Dorsolateral prefrontal cortex (tissue), 122 donors: ENCODE measurements at places on chromosomes 2 and 18. TPM values are rescaled to one million over a fixed set of nuclear protein-coding genes. Genes with fewer than 3 reads are reported as not detected.

- no peak for DNase-seq
Observed at GRCh38 chr18:79239631-79240030, 156.1 kb upstream of the NFATC1 start.

Gene LYG1
- 0.96 TPM for total RNA-seq

Gene FTCDNL1
- 16.1 TPM for total RNA-seq

Gene RPL37A
- total RNA-seq: 1,052 TPM

Gene PSME4
- 53.7 TPM for total RNA-seq

GRCh38 chr2:151021747-151022452, 239.8 kb downstream of the RBM43 start:
- DNase-seq: no peak

- no peak for DNase-seq
Observed at GRCh38 chr2:59938181-59938580, 615.3 kb downstream of the BCL11A start.

Gene CYP20A1
- total RNA-seq: 15.5 TPM

DNA sequence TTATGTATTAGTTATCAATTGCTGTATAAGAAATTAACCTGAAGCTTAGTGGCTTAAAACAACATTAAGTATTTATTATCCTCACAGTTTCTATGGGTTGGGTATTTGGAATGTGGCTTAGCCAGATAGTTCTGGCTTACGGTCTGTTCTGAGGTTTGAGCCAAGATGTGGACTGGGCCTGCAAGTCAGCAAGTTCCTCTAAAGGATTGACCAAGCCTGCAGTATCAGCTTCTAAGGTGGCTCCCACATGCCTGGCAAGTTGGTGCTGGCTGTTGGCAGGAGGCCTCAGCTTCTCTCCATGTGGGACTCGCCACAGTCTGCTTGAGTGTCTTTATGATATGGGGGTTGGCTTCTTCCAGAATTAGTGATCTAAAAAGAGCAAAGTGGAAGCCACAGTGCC, 45.0 kb upstream of the TCF4 start:
- no peak for DNase-seq

DNA sequence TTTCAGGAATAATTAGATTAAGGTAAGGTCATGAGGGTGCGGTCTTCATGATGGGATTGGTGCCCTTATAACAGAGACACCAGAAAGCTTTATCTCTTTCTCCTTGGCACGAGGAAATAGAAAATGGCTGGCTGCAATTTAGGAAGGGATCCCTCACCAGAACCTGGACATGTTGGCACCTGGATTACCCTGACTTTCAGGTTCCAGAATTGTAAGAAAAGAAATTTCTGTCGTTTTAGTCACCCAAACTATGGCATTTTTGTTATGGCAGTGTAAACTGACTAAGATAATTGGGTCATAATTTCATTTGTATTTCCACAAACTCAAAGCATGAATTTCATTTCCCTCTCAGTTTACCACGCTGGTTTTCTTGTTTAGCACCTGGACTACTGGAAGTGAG, 473.6 kb downstream of the PTH2R start:
- DNase-seq: no peak

GRCh38 chr2:224613543-224614286, 28.6 kb upstream of the CUL3 start:
- DNase-seq: no peak

DNA sequence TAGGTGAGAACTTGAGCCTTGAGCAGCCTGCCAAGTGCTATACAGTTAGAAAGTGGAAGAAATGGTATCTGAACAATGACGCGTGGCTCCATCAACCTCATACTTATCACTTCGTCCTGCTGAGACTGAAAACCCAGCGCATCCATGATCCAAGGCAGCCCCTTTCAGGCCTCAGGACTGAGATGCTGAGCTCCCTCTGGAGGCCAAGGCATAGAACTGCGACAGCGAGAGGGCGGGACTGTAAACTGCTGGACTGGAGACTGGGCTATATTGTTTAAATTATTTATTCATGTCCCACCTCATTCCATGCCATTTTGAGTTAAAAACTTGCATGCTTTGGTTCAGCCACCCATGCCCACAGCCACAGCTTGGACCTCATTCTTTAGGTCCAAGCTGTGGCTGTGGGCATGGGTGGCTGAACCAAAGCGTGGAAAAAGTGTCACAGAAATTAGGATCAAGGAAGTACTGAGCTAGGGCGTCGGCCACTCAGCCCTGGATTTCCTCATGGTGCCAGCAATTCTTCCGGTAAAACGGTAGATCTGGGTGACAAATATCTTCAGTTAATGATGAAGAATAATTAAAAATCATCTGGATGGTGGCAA, 195.5 kb downstream of the L3MBTL4 start:
- DNase-seq: no peak

DNA sequence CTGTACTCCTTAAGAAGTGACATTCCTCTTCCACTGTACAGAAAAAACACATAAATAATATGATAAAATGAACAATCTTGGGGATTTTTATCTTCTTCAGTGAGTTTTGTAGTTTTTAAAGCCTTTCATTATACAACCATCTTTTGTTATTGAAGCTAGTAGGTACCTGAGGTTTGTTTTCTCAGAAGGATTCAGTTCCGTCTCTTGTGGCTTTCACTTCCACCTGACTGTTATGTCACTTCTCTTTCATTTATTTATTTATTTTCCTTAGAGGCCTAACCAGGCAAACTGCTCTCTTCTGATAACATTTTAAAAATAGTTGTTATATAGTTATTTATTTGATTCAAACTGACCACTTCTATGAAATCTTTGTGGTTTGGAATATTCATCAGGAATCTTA, 464.2 kb downstream of the CCDC85A start:
- no peak for DNase-seq

DNA sequence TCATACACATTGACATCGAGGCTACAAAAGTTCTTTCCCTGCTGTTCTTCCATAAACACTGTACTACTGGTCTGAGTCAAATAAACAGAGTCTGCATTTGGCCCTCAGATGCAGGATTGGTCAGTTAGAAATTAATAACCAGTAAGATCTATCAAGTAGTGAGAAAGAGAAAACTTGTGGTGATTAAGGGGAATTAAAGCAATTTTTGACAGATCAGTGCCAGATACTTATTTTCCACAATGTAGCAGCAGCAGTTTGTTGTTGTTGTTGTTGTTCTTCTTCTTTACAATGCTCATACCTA, 85.0 kb downstream of the IKZF2 start:
- DNase-seq: no peak

DNA sequence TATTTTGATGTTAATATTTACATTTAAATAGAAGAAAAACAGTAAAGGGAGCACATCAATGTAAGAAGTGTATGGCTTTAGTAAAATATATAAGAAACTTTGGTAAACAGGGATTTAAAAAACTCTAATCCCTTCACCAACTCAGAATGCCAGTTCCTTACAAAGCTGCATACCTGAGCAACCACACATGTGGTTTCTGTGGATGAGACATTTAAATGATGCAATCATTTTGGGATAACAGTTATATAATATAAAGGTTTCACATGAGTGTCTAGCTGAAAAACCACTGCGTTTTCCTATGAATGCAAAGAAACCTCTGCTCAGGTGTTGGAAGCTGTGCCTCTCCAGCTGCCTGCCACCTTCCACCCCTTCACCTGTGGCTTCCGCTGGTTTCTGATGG, 209.1 kb upstream of the REV1 start:
- DNase-seq: no peak

GRCh38 chr2:221969087-221969829, 329.5 kb downstream of the PAX3 start:
- peak; percentile 47 for DNase-seq

Gene HOXD12
- total RNA-seq: not detected

DNA sequence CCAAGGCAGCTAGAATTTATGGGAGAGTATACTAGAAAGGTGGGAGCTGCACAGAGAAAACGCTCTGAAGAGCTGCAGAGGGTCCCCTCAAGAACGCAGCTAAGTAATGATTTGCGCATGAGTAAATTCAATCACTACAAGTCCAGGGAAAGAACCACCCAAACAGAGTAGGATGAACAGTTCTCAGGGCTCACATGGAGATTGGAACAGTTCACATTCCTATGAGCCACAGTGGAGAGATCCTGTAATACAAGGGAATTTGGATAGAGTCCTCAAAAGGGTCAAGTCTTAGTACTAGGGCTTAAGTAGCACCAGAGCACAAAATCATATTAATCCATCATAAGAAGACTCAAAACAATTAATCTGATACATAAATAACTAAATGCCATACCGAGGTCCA, 12.7 kb downstream of the OLA1 start:
- no peak for DNase-seq

- no peak for DNase-seq
Observed at GRCh38 chr2:166240387-166241313, 112.8 kb upstream of the SCN1A start.

DNA sequence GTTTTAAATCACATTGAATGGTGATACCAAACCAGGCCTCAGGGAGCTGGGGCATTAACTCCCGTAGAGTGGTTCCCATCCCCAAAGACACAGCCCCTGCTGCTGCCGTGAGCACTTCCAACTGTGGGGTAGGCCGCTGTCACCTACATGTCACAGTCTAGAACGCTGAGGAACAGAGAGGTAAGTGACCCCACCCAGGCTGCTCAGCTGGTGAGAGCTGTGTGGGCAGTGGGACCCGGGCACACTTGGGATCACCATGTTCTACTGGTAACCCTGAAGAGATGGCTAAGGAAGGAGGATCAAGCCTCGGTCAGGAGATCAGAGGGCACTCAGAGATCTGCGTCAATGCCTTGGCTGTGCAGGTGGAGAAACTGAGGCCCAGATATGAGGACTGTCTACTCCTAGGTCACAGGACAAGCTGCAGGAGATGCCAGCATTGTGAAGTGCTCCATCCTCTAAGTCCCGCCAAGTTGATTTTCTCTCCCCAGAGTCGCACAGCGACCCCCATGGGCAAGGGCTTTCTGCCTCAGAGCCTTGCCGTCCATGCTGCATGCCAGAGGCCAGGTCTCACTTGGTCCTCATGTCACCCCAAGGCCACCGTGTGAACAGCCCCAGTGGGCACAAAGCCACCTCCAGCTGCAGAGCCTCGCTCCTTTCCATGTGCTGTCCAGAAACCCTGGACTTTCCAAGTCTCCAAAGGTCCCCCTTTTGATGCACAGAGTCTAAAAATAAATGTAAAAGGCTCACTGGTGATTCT, 144.2 kb upstream of the OTOS start:
- no peak for DNase-seq

- no peak for DNase-seq
Observed at GRCh38 chr18:36380173-36380827, 82.8 kb downstream of the FHOD3 start.

DNA sequence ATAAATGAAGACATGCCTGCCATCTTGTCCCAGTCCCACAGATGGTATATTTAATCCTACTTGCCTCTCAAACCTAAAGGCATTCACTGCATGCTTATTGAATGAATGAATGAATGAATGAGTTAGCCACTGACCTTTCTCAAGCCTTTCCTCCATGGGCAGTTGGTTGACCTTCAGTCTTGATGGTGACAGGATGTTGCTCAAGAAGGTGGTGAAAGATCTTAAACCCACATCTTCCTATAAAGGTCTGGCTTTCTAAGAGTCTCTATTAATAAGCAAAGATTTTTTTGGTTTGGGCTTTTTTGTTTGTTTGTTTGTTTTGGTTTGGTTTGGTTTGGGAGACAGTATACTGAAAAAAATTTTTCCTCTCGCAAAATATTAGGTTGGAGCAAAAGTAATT, 41.7 kb downstream of the KIAA2012 start:
- DNase-seq: no peak
